ENCODE measurements at places on chromosomes 7 and 10. TPM values are rescaled to one million over a fixed set of nuclear protein-coding genes. Genes with fewer than 3 reads are reported as not detected.

TUBAL3 gene
- 0.19 TPM for total RNA-seq

STAM gene
- total RNA-seq: 24.4 TPM

SPDYE6 gene
- not detected for total RNA-seq

- H3K36me3 ChIP-seq: no peaks in the 10 kb centered on the region
- no peaks in the 10 kb centered on the region for H3K4me1 ChIP-seq
- no peak for DNase-seq
- H3K4me3 ChIP-seq: no peak overlapping the region
- H3K27me3 ChIP-seq: no peaks in the 10 kb centered on the region
- no peak overlapping the region for H3K27ac ChIP-seq
These were observed 47.4 kb upstream of the SLC29A3 start for GRCh38 chr10:71271662-71272055.

DNA sequence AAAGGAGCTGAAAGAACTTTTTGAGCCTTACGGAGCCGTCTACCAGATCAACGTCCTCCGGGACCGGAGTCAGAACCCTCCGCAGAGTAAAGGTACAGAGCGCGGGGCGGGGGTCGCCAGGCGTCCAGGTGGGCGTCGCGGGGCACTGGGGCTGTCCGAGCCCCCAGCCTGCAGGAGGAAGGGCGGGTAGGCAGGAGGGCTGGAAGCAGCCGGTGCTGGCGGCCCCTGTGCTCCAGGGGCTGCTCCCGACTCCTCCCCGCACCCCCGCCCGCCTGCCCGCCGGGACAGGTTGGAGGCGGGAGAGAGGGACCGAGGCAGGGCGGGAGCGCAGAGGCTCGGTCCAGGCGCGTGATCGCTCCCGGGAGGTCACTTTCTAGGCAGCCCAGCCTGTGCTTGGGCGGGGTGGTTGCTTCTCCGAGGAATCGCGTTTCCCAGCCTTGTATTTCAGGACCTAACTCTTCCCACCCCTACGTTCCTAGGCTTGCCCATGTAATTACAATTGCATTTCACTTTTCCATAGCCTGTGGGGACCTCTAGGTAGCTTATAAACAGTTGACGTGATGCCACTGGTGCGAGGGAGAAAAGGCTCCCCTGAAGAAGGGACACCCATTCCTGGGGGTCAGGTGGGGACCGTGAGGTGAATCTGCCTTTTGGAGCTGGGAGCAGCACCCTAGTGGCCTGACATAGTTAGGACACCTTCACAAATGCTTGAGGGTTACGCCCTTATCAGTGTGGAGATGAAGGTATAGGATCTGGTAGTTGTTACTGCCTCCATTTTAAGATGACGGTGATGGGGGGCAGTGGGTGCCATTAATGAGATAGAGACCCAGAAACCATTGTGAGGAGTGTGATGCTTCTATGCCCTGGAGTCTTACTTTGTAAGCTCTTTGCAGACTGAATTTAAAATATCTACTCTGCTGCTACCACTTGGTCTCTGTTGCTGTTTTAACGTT lies 148.2 kb downstream of the CELF2 start:
- H3K27me3 ChIP-seq: no peaks in the 10 kb centered on the region
- DNase-seq: peak; percentile 78
- peaks cover 22% of the 10 kb centered on the region for H3K36me3 ChIP-seq
- no peak overlapping the region for H3K27ac ChIP-seq
- H3K4me1 ChIP-seq: peaks cover 39% of the 10 kb centered on the region

DNA sequence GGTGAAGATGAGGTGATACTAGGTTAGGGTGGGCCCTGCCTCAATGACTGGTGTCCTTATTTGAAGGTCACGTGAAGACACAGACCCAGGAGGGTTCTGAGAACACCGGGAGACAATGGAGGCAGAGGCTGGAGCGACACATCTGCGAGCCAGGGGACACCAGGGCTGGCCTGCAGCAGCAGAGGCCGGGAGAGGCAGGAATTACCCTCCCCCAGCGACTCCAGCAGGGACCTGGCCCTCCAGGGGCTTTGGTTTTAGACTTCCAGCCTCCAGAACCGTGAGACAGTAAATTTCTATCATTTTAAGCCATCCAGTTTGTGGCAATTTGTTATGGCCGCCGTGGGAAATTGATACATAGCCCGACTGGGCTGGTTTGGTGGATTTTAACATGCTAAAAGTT lies 152.2 kb downstream of the DNAJB6 start:
- no peak overlapping the region for H3K4me3 ChIP-seq
- H3K36me3 ChIP-seq: peaks cover 15% of the 10 kb centered on the region
- H3K4me1 ChIP-seq: peaks cover 14% of the 10 kb centered on the region
- no peak for DNase-seq
- H3K27me3 ChIP-seq: peaks cover 51% of the 10 kb centered on the region

DNA sequence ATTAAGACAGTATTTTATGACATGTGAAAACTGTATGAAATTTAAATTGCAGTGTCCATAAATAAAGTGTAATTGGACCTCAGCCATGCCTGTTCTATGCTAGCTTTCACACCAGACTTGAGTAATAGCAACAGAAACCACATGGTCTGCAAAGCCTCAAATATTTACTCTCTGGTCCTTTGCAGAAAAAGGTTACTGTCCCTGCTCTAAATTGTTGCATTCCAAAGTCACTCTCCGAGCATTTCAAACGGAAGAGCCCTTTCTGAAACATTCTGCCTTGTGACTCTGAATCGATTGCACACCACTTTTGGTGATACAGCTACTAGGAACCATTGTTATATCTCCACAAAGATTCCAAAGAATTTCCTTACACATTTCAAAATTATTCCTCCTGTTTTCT lies 81.0 kb upstream of the STK17A start:
- H3K4me1 ChIP-seq: no peaks in the 10 kb centered on the region
- H3K4me3 ChIP-seq: no peak overlapping the region
- H3K27ac ChIP-seq: no peak overlapping the region
- H3K27me3 ChIP-seq: peaks cover 33% of the 10 kb centered on the region
- H3K36me3 ChIP-seq: no peaks in the 10 kb centered on the region

DNA sequence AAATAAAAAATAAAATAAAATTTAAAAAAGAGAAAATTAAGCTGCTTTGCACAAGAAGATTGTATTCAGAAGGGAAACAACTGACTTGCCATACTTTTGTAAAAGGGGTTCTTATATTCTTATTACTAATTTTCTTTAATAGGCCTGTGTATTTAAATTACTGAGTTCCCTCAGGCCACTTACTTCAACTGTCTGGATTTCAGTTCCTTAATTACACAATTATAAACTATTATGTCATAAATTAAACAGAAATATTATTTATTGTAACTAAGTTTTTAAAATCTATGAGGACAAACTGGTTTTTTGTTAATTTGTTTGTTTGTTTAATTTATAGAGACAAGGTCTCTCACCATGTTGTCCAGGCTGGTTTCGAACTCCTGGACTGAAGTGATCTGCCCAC lies 22.4 kb upstream of the MICU1 start:
- H3K27me3 ChIP-seq: peaks cover 2% of the 10 kb centered on the region
- H3K4me1 ChIP-seq: no peaks in the 10 kb centered on the region
- H3K4me3 ChIP-seq: no peak overlapping the region
- no peaks in the 10 kb centered on the region for H3K36me3 ChIP-seq

- H3K4me1 ChIP-seq: no peaks in the 10 kb centered on the region
- H3K36me3 ChIP-seq: no peaks in the 10 kb centered on the region
- H3K27ac ChIP-seq: no peak overlapping the region
- no peak for DNase-seq
These were observed 359.4 kb upstream of the CELF2 start for GRCh38 chr10:10658172-10658785.

DNA sequence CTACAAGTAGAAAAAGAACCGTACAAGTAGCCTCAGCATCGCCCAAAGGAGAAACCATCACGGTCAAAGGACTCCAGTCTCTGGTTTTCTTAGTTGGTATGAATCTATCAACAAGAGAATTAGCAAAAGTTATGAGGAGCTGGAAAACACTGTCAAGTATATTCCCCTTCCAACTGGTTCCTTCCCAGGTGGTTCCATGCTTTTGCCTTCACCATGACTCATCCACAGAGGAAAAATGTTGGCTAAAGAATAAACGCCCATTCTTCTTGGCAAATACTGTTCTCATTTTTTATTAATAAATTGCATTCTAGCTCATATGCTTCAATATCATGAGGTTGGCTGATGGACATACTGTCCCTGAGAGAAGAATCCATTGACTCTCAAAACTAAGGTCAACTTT lies 6.4 kb downstream of the ELMO1 start:
- H3K27ac ChIP-seq: peak overlapping the region; percentile 80
- no peaks in the 10 kb centered on the region for H3K27me3 ChIP-seq
- H3K4me3 ChIP-seq: no peak overlapping the region
- H3K36me3 ChIP-seq: no peaks in the 10 kb centered on the region
- H3K4me1 ChIP-seq: peaks cover 53% of the 10 kb centered on the region

GRCh38 chr10:129035052-129035827 lies 431.8 kb upstream of the MGMT start:
- peak overlapping the region; percentile 67 for H3K4me3 ChIP-seq
- DNase-seq: peak; percentile 69

Data from natural killer cell treated with Interleukin-12 subunit alpha and Interleukin-12 subunit beta and Interleukin-15 and Interleukin-18, amount 100 ng/mL, for 72 hours (primary cell).